Upper lobe of left lung (tissue), 6 donors: ENCODE measurements at places on chromosomes 3 and 15. TPM values are rescaled to one million over a fixed set of nuclear protein-coding genes. Genes with fewer than 3 reads are reported as not detected.

- H3K27ac ChIP-seq, result no peak within 1 kb of the TSS
- H3K4me3 ChIP-seq, result peak within 1 kb of the TSS; percentile 4
- H3K4me1 ChIP-seq, result no peaks in the 10 kb centered on the region
- no peak for DNase-seq
- H3K27me3 ChIP-seq, result no peaks in the 10 kb centered on the region
These were observed at the start of gene CXCR6 for GRCh38 chr3:45943207-45943846. CXCR6 (plus strand) TSS chr3:45943464; CDS start chr3:45946482, 3,018 bp downstream.

- DNase-seq, result no peak
- H3K4me1 ChIP-seq, result peaks cover 11% of the 10 kb centered on the region
- H3K27ac ChIP-seq, result no peak overlapping the region
- no peaks in the 10 kb centered on the region for H3K36me3 ChIP-seq
- H3K4me3 ChIP-seq, result no peak overlapping the region
These were observed 22.5 kb upstream of the EPHB1 start for GRCh38 chr3:134772591-134772990.

GRCh38 chr3:98741121-98741716, 21.9 kb upstream of the ST3GAL6 start:
- no peak overlapping the region for H3K27ac ChIP-seq
- H3K4me3 ChIP-seq, result no peak overlapping the region
- no peaks in the 10 kb centered on the region for H3K36me3 ChIP-seq

GRCh38 chr3:195853996-195854395, 42.3 kb upstream of the MUC4 start:
- H3K4me3 ChIP-seq, result no peak overlapping the region
- peak; percentile 33 for DNase-seq
- H3K27me3 ChIP-seq, result no peaks in the 10 kb centered on the region

DNA sequence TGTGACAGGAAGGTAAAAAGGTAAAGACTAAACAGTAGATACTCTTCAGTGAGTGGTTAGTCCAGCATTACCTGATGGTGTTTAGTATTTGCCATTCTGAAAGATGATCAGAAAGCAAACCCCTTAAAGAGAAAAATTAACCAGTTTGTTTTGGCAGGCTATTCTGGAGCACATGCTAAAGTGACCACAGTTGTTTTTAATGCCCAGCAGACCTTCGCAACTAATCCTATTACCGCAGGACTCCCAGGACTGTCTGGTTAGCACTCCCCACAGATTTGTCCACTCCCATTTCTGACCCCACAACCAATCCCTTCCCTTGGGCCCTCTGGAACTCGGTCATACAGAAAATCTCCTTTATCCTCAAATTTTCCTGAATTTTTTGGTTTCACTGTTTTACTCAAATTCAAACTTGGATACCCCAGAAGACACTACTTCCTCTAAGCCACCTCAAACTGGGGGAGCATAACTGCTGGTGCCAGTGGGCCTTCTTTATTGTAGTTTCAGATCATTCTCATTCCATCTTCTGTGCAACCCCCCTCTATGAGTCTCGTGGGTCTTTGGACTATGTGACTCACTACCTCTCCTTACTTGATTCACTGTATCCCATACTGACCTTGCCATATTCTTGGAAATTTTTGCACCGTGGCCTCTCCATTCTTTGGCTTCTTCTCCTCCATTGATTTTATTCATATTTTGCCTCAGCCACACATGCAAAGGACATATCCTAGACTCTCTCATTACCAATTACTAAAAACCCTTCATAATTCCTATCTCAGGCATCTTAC, 104.4 kb downstream of the RBMS3 start:
- no peak overlapping the region for H3K27ac ChIP-seq
- no peaks in the 10 kb centered on the region for H3K4me1 ChIP-seq
- DNase-seq, result no peak
- no peaks in the 10 kb centered on the region for H3K27me3 ChIP-seq
- no peak overlapping the region for H3K4me3 ChIP-seq

Gene MORC1
- not detected for total RNA-seq

Gene PPM1M
- total RNA-seq, result 55.2 TPM

Gene FMN1
- 176 TPM for total RNA-seq

Gene MYH15
- 0.66 TPM for total RNA-seq
